ENCODE measurements at places on chromosomes 1 and 21. TPM values are rescaled to one million over a fixed set of nuclear protein-coding genes. Genes with fewer than 3 reads are reported as not detected.

Gene CNIH4
- total RNA-seq = 52.1 TPM

Gene C1orf87
- total RNA-seq = not detected

Gene NUP210L
- 0.05 TPM for total RNA-seq

Gene TBX19
- total RNA-seq = 2.4 TPM

Gene COL9A2
- total RNA-seq = 7.2 TPM

Gene MYOG
- total RNA-seq = not detected

Gene SAMD13
- not detected for total RNA-seq

Gene SPRR2E
- not detected for total RNA-seq

Gene HNRNPCL2
- total RNA-seq = not detected

Gene SHC1
- 80.8 TPM for total RNA-seq

Gene IGSF9
- not detected for total RNA-seq

Gene TSPEAR
- total RNA-seq = not detected

Gene PGBD5
- total RNA-seq = not detected

Gene CELA3A
- not detected for total RNA-seq

Gene RPS6KC1
- total RNA-seq = 12.6 TPM

Gene IGFN1
- total RNA-seq = not detected

Gene BMP8B
- total RNA-seq = 0.65 TPM

Data from activated CD4-positive, alpha-beta memory T cell treated with anti-CD3 and anti-CD28 coated beads, Interleukin-2, amount 10 ng/mL, durations not matched to agents 7 days and 5 days (primary cell).